ENCODE measurements at places on chromosomes 5 and 9.
A peak's percentile ranks its signal among the peaks of the same experiment; 100 is the strongest.

DNA sequence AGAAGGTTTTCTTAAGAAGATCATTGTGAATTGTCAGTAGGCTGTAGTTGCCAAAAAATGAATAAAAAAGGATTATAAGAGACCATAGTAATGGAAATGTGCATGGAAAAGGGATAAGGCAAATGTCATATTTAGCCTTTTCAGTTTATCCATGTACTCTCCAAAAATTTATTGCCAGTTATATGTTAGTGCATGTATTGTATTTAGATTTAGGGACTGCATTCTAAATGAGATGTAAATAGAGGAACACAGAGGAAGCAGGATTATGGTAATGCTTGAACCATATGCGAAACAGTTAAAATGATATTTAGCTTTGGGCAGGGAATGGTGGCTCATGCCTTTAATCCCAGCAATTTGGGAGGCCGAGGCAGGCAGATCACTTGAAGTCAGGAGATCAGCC is 33.0 kb downstream of the DDX46 start:
- no peak for DNase-seq

GRCh38 chr5:96969366-96969765 is 33.5 kb downstream of the LNPEP start:
- DNase-seq: no peak

DNA sequence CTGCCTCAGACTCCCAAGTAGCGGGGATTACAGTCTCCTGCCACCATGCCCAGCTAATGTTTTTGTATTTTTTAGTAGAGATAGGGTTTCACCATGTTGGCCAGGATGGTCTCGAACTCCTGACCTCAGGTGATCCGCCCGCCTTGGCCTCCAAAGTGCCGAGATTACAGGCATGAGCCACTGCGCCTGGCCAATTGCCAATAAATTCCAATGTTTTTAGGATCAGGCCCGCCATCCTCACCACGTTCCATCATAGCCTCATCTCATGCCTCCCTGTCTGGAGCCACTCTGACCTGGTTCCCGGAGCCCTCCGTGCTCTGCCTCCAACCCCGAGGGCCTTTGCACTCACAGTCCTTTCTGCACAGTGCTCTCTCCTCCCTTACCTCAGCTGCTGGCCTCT is 71.5 kb upstream of the RAPGEF1 start:
- DNase-seq: no peak

- DNase-seq: no peak
Observed at GRCh38 chr5:113378514-113378913, 56.3 kb downstream of the TSSK1B start.

GRCh38 chr9:8070779-8071444 is 271.3 kb upstream of the DMAC1 start:
- no peak for DNase-seq

DNA sequence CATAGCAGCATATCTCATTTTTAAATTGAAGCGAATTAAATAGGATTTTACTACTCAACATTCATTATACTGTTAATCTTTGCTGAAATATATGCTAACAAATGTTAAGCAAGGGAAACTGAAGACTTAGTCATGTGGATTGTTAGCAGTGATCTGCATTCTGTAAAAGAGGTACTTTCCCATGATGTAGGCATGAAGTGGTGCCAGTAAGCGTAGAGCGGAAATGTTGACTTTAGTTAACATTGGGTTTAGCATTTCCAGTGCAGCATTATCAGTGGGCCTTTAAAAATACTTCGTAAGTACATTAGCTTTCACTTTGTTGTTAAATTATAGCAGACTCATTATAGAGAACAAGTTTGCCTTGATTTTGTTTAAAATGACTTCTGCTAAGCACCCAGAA is 130.3 kb downstream of the CDC42SE2 start:
- DNase-seq: no peak

- no peak for DNase-seq
Observed at GRCh38 chr5:72499730-72500129, 7.5 kb downstream of the ZNF366 start.

DNA sequence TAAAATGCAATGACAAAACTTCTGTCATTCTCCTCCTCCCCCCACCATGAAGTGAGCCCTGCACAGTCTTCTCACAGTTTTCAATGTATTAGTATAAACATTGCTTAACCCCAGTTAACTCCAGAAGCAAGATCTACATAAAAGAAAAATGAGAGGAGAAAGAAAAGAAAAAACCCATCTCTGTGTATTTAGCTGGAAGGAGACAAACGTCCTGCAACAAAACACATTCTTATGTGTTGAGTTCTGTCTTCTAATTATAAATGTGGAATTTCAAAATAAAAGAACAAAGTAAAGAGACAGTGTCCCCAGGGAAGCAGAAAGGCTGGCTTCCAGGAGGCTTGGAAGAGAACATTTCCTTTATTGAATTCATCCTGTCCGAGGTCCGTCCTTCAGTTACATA is 491.9 kb upstream of the TUSC1 start:
- peak; percentile 81 for DNase-seq

DNA sequence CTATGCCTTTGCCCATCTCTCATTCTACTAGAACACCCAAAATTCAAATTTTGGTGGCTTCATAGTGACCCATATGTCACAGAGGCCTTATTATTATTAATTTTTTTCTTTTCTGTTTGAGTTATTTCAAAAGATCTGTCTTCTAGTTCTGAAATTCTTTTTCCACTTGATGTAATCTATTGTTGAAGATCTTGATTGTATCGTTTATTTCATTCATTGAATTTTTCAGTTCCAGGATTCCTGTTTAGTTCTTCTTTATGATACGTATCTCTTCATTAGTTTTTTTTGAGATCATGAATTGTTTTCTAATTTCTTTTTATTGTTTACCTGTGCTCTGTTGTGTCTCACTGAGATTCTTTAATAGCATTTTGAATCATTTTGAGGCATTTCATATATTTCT is 24.6 kb upstream of the APBA1 start:
- DNase-seq: no peak

- no peak for DNase-seq
Observed at GRCh38 chr9:3969590-3970260, 330.1 kb downstream of the GLIS3 start.

DNA sequence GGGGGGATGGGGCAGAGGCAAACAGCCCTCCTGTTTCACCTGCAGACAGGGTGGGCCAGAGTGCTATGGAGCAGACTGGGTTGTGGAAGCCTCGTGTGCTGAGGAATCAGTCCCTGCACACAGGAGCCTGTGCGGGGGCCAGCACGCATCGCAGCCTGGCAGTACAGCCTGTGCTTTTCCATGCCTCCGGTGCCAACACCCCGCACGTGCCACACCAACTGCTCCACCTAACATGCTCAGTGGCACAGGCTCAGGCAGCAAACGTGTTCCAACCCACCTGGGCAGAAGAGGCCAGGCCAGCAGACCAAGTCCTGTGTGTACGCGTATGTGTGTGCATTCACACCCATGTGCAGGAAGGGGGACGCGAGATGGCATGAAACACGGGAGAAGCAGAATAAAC is 37.4 kb upstream of the FBXW11 start:
- DNase-seq: no peak

- DNase-seq: no peak
Observed at GRCh38 chr5:16844952-16845351, 91.1 kb downstream of the MYO10 start.

- DNase-seq: no peak
Observed at GRCh38 chr5:172097356-172097755, 90.7 kb downstream of the STK10 start.

DNA sequence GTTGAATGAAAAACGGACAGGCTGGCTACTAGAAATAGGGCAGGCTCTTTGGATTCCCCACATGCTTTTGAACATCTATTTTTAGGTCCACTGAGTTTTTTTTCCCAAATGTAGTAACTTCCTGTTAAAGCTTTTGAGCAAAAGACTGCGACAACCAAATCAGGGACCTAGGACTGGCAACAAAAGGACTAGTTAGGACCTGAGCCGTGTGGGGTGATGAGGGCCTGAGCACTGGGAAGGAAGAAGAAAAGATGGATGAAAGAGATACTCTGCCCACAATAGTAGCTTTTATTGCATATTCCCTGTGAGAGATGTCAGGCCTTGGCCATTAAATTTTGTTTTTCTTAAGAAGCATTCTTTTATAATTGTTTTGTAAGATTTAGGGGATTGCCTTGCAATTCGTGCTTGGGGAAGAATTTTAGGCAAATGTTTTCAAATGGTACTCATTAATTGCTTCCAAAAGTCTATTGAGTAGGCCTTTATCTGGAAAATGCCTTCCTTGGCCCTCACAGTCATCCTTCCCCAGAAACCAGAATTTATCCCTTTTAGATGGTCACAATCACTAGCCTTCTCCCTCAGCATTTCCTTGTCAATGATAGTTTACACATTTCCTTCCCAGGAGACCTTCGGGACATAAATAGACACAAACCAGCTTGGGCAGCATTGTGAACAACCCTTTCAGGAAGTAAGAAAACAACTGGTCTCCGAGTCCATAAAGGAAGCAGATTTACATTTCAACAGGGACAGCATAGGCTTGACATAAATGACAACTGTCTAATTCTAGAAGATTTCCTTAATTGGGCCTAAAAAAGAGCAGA is 166.5 kb downstream of the RMI1 start:
- peak; percentile 68 for DNase-seq

DNA sequence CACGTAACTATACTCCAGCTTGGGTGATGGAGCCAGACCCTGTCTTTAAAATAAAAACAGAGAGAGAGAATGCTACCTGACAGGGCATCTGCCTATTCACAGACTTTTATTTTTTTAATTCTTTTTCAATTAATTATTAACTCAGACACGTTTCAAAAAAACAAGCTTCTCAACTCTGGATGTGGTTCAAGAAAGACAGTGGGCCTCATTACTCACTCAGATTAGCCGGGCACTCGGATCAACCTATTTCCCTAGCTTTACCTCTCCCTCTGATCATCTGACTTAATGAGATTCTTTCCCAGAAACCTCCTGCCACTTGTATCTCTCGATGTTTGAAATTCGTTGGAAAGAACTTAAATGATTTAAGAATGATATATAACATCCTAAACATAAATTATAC is 134.1 kb downstream of the TRPM6 start:
- no peak for DNase-seq
